Caco-2 (cell line): ENCODE measurements at places on chromosomes 1 and 21.

GRCh38 chr1:243507001-243507671, 251.3 kb downstream of the SDCCAG8 start:
- no peak for DNase-seq

DNA sequence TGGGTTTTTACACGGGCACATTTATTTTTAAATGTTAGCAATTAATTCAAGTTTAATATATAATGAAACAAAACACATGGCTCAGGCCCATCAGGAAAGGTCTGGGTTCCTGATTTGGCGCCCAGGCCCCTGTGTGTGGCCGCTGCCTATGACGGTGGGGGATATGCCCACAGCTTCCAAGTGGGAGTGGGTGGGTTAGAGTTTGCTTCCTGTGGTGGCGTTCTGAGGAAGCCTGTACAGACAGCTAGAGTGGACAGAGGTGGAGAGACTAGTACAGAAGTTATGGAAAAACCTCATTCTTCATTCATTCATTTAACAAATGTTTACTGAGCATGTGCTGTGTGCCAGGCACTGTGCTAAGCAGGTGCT, 22.4 kb upstream of the EPS8L3 start:
- no peak for DNase-seq

GRCh38 chr21:34695434-34695833, 26.6 kb downstream of the CLIC6 start:
- no peak for DNase-seq

DNA sequence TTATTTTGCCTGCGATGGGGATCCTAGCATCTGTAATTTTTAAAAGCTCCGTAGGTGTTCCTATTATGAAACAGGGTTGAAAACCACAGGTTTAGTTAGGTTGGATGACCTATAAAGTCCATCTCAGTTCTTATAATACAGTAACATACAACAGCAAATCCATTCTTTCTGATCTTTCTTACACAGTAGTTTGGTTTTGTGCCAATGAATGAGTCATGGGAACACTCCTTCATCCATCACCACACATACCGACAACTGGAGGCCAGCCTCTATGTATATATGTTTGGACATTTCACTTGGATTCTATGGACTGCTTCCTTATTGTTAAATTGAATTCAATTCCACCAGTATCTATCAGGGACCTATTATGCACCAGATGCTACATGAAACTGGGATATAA, 118.4 kb upstream of the L1TD1 start:
- no peak for DNase-seq

DNA sequence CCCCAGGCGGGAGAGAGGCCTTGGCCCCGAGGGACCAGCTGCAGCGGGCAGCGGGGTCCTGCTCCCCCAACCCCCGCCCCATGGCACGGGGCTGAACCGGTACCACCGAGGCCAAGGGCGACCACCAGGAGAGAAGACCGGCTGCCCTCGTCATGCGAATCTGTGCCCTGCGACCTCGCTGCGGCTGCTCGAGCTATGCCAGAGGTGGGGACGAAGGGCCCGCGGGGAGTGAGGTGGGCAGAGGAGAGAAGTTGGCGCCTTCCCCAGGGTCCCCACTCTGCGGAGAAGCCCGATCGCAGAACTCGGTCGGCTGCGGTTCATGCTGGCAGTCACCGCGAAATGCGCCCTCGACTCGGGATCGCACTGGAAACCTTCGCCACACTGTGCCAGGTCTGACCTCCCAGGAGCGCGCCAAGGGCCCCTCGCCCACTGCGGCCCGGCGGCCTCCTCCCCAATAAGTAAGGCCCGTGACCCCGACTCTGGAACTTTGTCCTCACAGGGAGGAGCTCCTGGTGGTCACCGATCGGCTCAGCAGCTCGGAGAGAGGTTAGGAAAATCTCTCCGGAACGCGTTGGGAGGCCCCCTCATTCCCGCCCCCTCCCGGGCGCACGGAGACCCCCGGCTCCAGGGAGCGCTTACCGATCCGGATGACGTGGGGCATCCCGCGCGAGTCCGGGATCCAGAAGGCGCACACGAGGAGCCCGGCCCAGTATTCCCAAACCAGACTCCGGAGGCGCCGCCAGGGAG, 787 bp downstream of the GRIK3 start:
- DNase-seq, result no peak

GRCh38 chr1:50851034-50851433, 109.0 kb downstream of the FAF1 start:
- no peak for DNase-seq

DNA sequence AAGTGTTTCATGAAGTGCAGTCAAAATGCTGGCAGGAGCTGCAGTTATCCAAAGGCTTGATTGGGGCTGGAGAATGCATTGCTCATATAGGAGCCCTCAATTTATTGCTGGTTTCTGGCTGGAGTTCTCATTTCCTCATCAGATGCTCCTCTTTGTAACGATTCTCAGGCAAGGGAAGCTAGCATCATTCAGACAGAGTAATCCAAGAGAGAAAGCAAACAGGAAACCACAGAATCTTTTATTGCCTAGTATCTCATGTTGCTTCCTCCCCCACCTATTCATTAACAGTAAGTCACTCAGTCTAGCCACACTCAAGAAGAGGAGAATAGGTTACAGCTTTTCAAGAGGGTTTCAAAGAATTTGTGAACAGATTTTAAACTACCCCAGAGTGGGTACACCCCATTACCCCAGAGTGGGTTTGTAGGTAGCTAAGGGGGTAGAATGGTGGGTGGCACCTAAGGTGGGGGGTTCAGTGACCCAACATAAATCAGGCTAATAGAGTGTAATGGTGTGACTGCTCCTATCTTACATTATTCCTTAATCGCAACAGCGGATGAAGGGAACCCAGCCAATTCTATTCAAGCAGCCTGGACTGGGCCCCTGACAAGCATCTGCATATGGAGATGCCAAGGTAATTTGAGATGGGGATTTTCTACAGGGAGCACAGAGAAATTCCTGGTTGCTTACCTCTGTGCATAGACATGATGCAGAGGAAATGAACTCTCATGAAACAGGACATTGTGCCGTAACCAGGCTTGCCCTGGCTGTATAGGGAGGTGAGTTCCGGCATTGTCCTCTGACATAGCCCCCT, 67.1 kb downstream of the KCNJ15 start:
- DNase-seq, result no peak

GRCh38 chr1:245264226-245264625, 109.4 kb downstream of the KIF26B start:
- no peak for DNase-seq
